Stimulated activated CD8-positive, alpha-beta memory T cell treated with anti-CD3 and anti-CD28 coated beads, Interleukin-15, amount 100 ng/mL, for 24 hours (primary cell): ENCODE measurements at places on chromosomes 3 and 15.

- no peak for DNase-seq
These were observed 24.9 kb downstream of the ALS2CL start for GRCh38 chr3:46668591-46668990.

DNA sequence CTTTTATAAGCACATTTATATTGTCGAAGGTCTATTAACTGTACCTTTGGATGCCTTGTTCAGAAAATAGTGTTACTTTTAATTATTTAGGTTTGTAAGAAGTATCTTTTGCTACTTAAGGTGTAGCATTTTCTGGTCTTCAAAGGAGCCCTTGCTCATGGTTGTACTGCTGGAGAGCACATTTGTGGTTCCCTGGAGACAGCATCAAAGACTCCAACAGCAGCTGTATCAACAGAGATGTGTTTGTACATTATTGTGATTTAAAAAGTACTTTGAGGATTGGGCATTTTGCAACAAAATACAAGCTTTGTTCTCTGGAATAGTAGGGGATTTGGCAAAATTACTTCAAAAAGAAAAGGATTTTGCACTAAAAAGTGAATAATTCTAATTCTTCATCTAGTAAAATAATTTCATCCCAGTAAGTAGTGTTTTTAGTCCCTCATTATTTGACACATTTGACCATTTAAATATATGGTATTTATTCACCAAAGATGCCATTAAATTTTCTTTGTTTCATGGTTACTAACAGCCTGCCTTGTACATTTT is 16.5 kb downstream of the TBC1D23 start:
- DNase-seq = no peak

DNA sequence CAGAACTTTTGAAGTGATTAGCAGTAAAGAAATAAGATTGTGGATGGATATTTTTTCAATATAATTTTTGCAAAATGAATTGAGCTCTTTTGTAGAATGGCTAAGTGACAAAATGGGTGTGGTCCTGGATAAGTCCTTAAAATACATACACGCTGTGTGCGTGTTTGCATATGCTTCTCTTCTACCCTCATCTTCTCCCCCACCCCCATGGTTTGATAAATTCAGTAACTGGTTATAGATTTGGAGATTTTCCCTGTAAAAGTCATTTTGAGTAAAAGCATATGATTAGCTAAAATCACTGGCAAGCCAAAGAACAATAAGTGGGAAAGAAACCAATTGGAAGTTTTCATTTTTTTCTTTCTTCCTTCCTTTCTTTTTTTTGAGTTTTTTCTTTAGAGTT is 453.9 kb upstream of the MDFIC2 start:
- DNase-seq = no peak

DNA sequence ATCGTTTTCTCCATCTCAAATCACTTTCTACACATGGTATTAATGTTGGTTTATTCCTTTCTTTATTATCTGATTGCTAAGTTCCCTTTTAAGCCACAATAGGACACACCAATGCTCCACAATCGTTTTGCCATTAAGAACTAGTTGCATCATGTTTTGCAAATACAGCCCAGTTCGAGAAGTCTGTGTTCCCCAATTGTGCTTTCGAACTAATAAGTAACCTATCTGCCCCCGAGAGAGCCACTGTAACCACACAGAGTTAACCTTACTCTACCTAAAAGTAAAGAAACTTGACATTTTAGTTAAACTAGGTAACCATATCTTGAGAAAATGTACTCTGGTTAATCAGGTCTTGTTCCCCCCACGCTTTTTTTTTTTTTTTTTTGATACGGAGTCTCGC is 39.1 kb downstream of the MAGI1 start:
- DNase-seq = no peak

GRCh38 chr3:59412516-59412915 is 362.7 kb upstream of the CFAP20DC start:
- DNase-seq = no peak

- no peak for DNase-seq
These were observed 8.3 kb downstream of the SHC4 start for GRCh38 chr15:48955370-48955769.

- DNase-seq = no peak
These were observed 16.5 kb upstream of the CRABP1 start for GRCh38 chr15:78323693-78324092.

DNA sequence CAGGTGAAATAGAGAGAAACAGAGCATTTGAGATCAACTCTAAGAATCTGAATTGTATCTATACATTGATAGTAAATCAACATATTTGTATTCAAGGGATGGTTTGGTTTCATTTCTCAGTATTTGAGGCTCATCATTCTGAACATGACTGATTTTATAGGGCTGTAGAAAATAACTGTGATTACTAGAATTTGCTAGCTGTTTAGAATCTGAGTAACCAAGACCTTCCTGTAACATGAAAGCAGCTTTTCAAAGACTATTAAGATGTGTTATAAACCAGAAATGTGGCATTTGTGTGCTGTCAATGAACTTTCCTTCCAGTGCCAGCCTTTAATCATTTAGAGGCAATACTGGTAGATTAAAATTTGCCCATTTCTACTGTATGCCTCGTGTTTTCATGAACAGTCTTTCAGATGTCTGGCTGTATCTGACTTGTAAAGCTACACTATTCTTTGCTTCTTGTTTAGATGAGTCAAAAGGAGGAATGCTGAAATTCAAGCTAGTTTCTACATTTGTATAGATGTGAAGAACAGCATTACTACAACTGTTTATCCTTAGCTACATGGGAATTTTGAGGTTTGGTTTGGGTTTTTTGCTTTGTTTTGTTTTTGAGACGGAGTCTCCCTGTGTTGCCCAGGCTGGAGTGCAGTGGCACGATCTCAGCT is 137.3 kb upstream of the BHLHE40 start:
- DNase-seq = no peak

GRCh38 chr3:59812237-59813147 is 762.7 kb upstream of the CFAP20DC start:
- DNase-seq = no peak

DNA sequence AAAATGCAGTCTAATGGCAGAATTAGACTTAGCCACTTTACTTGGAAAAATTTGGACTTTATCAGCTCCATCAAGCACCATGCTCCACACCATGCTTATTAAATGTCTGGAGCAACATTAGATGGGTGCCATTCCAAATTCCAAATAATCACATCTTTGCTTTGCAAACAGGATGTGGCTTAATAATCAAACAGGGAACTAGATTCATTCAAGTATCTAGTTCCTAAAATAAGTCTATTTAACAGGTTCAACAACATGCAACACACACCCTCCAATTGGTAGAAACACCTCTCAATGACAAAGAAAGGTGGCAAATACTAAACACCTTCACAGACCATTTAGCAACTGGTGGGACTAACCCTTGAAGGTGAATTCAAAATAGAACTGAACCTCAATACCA is 3.5 kb downstream of the HEXA start:
- DNase-seq = no peak

DNA sequence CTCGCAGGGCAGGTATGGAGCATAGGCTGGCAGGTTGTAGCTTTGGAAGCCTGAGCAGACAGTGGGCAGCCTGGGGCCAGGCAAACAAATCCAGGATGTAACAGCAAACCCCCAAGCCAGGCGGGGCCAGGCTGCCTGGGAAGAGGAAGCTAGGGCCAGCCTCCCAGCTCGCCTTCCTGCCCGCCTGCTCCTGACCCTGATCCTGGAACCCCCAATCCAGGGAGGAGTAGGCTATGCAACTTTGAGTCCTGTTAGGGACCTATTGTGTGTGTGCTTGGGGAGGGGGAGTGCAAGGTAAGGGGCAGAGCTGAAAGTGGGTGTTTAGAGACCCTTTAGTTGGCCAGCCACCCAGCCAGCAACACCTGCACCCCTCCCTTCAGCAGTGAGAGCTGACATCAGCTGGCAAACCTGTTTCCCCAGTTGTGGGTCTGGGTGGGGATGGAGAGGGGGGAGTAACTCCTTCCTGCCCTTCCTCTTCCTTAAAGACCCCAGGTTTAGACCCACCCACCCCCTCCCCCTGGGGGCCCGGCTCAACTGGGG is 2.5 kb downstream of the NBEAL2 start:
- DNase-seq = no peak

DNA sequence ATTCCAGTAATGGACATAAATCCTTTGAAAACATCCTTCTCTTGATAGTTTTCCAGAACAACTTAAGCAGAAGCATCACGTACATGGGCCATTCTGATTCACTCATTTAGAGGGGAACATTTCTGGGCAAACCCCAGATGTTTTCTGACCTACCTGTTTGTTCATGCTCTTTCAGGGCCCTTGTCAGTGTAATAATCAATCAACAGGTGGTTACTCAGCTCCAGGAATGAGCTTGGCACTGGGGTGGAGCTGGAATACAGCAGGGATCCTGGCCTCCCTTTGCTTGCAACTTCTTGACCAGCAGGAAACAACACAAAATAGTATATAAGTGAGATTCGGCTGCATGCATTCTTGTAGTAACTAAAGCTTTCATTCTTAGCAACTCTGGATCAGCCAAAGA is 9.2 kb upstream of the UBE2E1 start:
- DNase-seq = no peak

GRCh38 chr15:26870346-26870745 is 3.5 kb downstream of the GABRA5 start:
- no peak for DNase-seq

DNA sequence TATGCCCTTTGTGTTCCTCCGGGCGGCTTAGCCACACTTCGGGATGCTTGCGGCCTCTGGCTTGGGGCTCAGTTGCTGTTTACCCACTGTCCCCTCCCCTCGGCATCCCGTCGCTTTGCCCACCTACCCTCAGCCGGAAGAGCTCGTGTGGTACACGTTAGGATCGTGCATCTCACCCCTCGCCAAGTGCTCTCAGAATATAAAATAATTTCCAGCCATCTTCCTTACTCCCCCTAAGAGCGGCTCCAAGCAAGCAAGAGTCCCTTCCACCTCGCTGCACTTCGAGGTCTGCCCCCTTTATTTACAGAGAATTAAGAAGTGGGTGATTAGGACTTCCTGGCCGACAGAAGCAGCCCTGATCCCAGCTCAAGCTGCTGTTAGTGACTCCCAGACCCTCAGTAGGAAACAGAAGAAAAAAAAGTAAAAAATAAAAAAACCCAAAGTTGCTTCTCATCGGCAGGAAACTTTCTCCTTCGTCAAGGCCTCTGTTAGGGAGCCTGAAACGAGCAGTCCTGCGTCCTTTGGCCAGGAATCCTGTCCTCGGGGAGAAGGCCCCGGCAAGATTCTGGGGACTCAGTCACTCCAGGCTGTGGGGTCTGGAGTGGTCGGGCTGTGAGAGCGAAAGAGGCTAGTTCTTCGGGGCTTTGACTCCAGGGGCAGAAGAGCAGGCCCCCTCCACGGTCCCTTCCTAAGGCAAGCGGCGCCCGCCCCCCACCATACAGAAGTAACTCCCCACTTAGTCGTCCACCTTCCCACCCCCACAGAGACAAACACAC is 3.0 kb downstream of the MEIS2 start:
- no peak for DNase-seq

- no peak for DNase-seq
These were observed 9.3 kb downstream of the GNAI2 start for GRCh38 chr3:50245251-50245745.

DNA sequence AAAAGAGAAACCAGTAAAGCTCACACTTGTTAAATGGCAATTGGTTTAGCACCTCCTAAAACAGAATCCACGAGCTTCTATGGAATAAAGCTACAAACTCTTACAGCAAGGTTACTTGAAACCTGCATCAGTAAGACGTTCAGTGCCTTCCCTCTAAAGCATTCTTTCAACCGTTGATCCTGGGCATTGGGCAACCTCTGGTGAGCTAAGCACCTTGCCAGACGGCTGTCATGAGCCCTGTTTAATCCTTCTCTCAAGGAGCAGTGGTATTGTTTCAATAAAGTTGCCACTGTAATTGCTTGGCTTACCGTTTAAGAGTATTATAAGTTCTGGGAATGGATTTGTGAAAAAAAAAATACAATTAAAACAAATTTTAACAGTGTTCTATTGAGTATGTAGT is 75.0 kb downstream of the COL8A1 start:
- no peak for DNase-seq

DNA sequence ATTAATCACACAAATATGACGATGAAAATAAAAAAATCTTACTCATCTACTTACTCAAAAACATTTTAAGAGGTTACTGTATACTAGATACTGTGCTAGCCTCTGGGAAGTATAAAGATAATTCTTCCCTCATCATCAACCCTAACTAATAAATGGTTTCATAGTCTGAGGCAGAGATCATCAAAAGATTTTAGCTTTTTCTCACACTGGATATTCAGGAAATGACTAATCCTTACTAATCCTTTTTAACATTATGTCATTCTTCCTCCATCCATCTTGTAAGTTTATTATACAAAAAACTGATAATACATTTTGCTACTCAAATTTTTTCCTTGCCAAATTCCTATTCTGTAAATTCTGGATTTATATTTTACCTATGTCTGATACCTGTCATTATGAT is 29.7 kb downstream of the ACAD11 start:
- no peak for DNase-seq

DNA sequence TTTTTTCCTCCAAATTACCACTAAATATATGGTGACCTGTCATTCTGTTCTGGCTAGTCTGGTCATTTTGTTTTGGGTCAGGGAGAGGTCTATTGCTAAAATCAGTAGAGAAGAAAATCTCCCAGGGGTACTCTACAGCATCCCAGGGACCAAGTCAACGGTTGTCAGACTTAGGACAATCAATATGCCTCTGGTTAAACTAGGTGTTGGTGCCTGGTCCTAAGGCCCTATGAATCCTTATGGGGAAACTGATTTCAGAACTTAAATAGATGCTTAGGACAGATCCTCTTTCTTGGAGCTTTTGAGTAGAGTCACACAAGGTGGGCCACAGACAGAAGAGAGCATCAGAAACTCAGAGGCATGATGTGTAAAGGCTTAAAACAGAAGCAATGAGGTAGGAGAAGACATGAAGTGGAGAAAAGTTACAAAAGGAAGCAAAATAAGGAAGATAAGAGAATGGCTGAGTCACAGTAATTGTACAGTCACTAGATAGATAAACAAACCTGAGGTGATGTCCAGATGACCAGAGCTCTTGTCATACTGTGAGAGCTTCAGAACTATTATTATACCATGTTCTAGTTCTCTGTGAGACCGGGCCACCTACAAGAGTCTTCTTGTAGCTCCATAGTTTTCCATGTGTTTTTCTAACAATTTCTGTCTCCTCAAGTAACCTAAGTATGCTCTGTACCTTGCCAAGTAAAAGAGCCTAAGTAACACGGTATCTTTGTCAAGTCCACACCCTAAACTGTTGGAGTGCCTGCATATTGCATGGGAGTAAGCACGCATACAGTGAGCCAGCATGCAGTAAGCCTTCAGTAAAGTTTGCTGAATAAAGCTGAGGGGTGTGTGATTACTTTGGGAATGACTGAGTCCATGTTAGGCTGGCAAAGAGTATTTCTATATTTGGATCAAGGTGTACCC is 44.6 kb upstream of the LEKR1 start:
- no peak for DNase-seq

DNA sequence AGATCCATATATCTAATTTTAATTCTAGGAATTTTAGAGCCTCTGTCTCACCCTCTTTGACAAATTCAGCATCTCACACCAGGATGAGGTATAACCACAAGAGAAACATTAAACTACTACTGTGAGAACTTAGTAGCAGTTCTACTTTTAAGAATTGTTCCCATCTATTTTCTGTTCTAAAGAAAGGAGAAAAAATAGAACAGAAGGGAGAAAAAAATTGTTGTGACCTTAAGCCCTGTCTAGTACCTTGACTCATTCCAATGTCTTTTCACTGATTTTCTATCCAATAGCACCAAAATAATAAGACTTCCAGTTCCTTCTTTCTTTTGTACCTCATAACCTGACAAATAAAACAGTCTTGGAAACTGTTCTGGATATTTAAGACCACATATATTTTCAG is 37.0 kb downstream of the FRMD5 start:
- no peak for DNase-seq

- no peak for DNase-seq
These were observed 112.7 kb downstream of the TNIK start for GRCh38 chr3:171347301-171348039.
